Naive thymus-derived CD8-positive, alpha-beta T cell (primary cell): ENCODE measurements at places on chromosomes 2 and 18. TPM values are rescaled to one million over a fixed set of nuclear protein-coding genes. Genes with fewer than 3 reads are reported as not detected.

LYG2 gene
- not detected for total RNA-seq

ACAA2 gene
- 27.5 TPM for total RNA-seq

AKAIN1 gene
- not detected for total RNA-seq

TMEM200C gene
- not detected for total RNA-seq

DNA sequence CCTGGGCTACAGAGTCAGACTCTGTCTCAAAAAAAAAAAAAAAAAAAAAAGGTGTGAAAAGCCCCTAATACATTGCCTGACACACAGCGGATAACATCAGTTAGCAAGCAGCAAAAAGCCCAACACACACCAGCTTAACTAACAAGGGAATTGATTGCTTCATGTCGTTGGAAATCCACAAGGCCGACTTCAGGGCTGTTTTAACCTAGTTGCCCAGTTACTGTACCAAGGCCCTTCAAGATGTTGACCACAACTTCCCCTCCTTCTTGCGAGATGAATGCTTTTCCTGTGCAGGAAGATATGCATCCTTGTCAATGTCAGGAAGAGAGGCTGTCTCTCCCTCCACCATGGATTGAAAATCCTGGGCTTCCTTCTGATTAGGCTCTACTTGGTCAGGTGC is 202.9 kb downstream of the MIB1 start:
- H3K36me3 ChIP-seq, result no peaks in the 10 kb centered on the region
- H3K27ac ChIP-seq, result no peak overlapping the region
- H3K4me1 ChIP-seq, result no peaks in the 10 kb centered on the region
- no peak overlapping the region for H3K4me3 ChIP-seq
- no peak for DNase-seq

DNA sequence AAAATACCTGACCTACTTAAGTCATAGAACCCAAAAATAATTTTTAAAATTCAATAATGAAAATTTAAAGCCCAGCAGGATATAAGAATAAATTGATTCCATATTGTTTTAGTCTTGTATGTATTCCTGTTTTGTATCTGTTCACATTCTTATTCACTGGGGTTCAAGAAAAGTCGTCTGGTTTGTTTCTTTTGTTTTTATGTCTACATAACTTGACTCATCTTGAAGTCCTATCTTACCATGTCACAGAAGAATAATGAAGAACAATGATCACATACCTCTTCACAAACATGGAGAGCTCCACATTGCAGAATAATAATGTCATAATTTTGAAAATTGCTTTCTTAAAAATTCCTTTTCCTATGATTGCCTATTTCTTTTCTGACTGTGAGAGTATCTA is 43.4 kb upstream of the LRP1B start:
- H3K4me3 ChIP-seq, result no peak overlapping the region
- DNase-seq, result no peak
- no peaks in the 10 kb centered on the region for H3K27me3 ChIP-seq

GRCh38 chr2:127015106-127015910 is 91.6 kb downstream of the BIN1 start:
- H3K36me3 ChIP-seq, result no peaks in the 10 kb centered on the region
- H3K4me3 ChIP-seq, result no peak overlapping the region
- H3K27ac ChIP-seq, result no peak overlapping the region
- peaks cover 15% of the 10 kb centered on the region for H3K27me3 ChIP-seq
- DNase-seq, result no peak

GRCh38 chr18:48124857-48125626 is 194.6 kb upstream of the SMAD2 start:
- no peak overlapping the region for H3K27ac ChIP-seq
- H3K4me3 ChIP-seq, result no peak overlapping the region
- DNase-seq, result no peak

DNA sequence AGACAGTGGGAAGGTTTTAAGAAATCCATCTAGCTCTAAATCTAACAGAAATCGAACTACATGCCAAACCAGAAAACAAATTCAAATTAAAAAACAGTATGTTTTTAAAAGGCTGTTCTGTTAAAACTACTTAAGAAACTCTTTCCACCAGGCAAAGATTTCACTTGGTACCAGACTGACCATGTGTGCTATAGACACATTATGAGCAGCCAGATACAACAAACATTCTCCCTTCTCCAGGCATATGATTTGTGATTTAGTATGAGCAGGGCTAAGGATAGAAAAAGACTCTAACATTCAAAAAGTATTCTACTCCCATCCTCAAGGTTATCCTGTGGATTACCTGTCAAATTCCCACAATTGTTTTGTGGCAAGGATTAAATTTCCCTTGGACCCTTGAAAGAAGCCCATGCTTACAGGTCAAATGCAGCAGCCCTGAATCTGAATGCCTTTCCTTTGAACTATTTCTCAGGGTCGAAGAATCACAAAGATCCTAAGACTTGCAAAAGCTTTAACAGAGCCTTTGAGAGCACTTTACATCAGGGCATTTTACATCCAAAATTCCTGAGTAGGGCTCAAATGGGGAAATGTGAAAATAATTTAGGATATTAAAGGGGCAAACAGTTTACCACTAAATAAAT is 42.5 kb upstream of the TTC32 start:
- no peaks in the 10 kb centered on the region for H3K4me1 ChIP-seq
- no peak for DNase-seq
- H3K4me3 ChIP-seq, result no peak overlapping the region
- no peaks in the 10 kb centered on the region for H3K27me3 ChIP-seq

- H3K4me1 ChIP-seq, result no peaks in the 10 kb centered on the region
- no peak for DNase-seq
- no peaks in the 10 kb centered on the region for H3K36me3 ChIP-seq
- no peak overlapping the region for H3K4me3 ChIP-seq
These were observed 78.3 kb downstream of the CMPK2 start for GRCh38 chr2:6787376-6787775.

DNA sequence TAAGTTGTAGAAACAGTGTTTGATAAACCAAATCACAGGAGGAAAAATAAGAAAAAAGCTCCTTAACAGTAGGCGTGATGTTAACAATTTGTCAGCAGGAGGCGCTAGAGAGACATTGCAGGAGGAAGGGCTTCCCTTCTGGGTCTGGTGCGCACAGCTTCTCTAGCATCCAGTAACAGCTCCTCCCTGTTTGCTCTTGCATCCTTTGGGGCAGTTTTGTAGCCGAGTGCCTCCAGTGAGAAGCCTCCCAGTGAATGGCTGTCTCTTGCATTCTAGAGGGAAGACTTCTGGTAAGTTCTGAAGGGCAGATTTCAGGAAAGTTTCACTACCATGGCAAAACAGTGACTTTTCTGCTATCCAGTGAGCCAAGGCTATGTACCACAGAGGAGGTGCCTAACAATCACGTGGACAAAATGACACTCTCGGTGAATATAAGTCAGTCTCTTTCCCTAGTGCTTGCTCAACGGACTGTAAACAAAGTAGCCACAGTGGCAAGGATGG is 9.5 kb upstream of the ZNF396 start:
- peaks cover 6% of the 10 kb centered on the region for H3K4me1 ChIP-seq
- no peak overlapping the region for H3K27ac ChIP-seq
- H3K4me3 ChIP-seq, result no peak overlapping the region

DNA sequence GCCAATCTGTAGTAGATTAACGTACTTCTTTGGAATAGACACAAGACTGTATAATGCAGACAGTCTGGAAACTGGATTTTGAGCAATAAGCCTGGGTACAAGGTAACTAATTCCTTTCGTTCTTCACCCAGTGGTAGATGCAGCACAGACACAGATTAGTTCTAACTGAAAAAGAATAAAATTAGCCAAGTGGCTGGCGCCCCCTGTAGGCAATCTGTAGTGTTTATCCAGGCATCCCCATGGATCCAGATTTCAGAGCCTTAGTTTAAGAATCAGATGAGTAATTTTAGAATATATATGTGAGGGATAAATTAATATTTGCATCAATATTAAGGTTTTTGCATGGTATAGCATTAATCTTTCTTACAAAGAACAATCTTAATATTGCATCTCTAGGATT is 563.9 kb downstream of the DCC start:
- no peaks in the 10 kb centered on the region for H3K4me1 ChIP-seq
- no peak overlapping the region for H3K4me3 ChIP-seq
- no peak for DNase-seq

DNA sequence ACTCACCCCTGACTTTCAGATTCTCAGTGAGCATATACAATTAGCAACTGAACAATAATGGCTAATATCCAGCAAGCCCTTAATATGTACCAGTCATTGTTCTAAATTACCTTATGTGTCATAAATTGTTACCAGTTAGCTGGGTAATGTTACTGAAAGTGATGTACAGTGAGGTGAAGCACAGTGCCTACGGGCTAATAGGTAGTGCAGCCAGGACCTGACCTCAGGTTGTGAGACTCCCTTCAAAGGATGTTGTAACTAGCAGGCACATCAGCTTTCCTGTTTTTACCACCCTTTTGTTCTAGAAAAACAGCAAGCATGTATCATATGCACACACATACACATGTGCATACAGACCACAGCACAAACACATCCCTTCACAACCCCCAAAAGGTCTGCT is 258.3 kb downstream of the PHLPP1 start:
- DNase-seq, result no peak
- no peaks in the 10 kb centered on the region for H3K27me3 ChIP-seq

DNA sequence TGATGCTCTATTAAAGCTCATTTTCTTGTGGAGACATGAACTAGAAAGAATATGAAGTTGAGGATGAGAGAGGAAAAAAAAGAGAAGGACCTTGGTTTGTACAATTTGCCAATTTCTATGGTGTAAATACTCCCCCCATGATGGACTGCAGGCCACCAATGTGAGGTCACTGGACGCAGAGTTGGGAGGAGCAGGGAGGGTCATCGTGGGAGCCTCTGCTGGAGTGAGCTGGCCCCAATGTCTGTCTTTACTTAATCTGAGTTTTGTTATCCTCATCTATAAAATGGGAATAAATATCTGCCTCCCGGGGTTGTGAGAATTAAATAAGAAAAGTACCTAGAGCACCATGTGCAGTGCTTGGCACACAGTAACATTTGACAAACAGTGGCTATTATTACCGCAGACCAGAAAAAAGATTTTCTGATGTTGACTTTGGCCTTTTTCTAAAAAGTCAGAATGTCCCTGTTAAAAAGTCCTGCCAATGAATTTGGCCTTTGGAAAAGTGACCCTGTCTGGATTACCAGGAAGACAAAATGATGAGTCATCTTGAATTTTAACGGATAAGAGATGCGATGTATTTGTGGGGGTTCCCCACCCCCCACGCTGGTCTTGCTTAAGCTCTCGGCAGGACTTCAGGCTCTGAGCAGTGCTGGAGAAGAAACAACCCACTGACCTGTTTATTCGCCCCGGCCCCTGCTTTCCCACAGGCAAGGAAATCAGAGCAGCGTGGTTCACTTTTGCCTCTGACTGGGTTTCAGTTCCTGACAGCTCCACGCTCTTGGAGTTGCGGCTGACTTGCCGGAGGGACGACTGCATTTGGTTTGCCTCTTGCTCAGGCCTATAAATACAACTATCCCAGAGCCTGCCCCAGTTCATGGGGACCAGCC is 50.3 kb upstream of the FOSL2 start:
- DNase-seq, result no peak
- H3K36me3 ChIP-seq, result no peaks in the 10 kb centered on the region
- no peaks in the 10 kb centered on the region for H3K27me3 ChIP-seq
- H3K4me1 ChIP-seq, result peaks cover 9% of the 10 kb centered on the region

DNA sequence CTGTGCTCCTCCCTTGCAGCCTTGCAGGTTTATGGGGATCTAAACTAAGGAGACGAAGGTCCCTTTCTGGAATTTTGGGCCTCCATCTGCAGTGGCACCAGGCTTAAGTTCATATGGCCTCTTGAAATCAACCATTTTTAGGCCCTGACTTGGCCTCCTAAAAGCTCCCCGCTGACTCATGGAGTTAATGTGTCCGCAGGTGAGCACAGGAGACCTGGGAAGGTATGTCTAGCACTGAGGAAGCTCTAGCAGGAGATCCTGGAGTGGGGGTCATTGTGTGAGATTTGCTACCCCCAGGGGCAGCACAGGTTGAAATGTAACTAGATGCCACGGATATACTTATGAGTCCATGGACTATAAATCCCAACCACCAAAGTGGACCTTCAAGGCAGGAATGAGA is 95.9 kb upstream of the CELF4 start:
- H3K36me3 ChIP-seq, result no peaks in the 10 kb centered on the region
- no peak for DNase-seq
- peaks cover 14% of the 10 kb centered on the region for H3K27me3 ChIP-seq

DNA sequence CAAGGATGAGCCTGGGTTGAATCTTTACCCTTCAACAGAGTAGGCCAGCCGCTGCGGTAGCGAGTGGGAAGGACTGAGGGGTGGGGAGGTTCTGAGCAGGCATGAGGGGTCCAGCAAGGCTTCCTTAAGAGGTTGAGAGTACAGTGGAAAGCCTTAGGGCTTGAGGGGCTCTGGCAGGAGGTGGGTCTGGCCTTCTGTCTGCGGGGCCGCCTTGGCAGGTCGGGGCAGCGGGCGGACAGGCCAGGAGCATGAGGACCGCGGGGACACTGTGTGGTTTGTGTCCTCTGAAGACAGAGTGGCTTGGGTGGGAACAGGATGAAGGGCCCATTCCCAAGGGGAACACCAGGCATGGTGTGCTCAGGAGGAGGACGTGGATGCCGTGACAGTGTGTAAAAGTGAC is 250.3 kb downstream of the AGAP1 start:
- H3K27me3 ChIP-seq, result peaks cover 16% of the 10 kb centered on the region
- H3K4me1 ChIP-seq, result no peaks in the 10 kb centered on the region
- H3K36me3 ChIP-seq, result no peaks in the 10 kb centered on the region
- no peak overlapping the region for H3K27ac ChIP-seq
- H3K4me3 ChIP-seq, result no peak overlapping the region
- no peak for DNase-seq
